A172 (cell line): ENCODE measurements at places on chromosomes 12 and 14. TPM values are rescaled to one million over a fixed set of nuclear protein-coding genes. Genes with fewer than 3 reads are reported as not detected.

Gene SDR9C7
- total RNA-seq: 0.12 TPM in 1 of 2 replicates, not detected in the other

- DNase-seq: no peak
Measured at GRCh38 chr12:32893458-32893857, 3.1 kb downstream of the PKP2 start.

DNA sequence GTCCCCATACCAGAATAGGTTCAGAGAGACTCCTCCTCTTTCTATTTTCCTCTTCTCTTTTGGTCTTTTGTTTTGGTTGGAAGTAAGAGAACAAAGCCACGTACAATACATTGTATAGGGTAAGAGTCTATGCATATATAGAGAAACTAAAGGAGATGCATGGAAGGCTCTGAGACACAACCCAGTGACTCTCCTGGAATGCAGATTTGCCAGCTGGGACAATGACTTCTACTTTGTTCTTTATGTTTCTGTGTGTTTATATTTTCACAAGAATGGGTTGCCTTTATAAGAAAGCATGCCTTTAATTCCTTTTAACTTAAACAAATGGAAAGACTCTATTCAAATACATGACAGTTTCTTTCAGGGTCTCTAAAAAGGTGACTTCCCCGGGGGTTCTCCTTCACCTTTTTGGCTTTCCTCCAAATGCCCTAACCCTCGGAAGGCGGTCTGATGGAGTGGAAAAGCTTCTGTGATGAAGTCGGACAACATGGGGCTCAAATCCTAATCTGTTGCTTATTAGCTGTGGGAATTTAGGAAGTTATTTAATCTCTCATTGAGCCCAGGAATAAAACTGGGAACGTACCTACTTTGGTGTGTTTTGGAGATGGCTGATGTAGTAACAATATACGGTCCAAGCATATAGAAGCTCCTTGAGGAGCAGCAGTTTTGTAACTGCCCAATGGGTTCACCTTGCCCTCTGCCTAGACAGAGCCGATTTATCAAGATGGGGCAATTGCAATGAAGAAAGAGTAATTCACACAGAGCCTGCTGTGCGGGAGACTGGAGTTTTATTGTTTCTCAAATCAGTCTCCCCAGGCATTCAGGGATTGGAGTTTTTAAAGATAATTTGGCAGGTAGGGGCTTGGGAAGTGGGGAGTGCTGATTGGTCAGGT is 9.1 kb upstream of the SERPINA1 start:
- no peak for DNase-seq

- DNase-seq: no peak
Measured at GRCh38 chr14:100533656-100534485, 53.3 kb downstream of the BEGAIN start.

DNA sequence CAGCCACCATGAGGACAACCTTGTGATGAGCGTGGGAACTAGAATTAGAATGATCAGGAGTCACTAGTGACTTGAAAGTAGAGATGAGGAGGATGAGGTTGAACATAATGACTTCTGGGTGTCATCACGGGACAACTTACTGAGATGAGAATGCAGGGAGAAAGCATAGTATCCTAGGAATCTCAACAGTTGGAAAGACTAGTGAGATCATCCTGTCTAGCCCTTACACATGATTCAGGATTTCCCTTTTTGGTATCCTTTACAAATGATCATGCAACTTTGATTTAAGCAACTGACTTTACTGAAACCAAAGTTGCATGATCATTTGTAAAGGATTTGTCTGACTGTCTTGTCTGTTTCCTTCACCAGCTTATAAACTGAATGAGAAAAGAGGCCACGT is 51.8 kb upstream of the HIF1A start:
- no peak for DNase-seq

GRCh38 chr12:65325183-65325582 is 46.7 kb downstream of the MSRB3 start:
- DNase-seq: no peak
